ENCODE measurements at places on chromosomes 3 and 15. TPM values are rescaled to one million over a fixed set of nuclear protein-coding genes. Genes with fewer than 3 reads are reported as not detected.

Gene RLBP1
- not detected for total RNA-seq

Gene MEGF11
- total RNA-seq: 0.45 TPM

Gene NR1I2
- not detected for total RNA-seq

Gene FGF7
- not detected for total RNA-seq

Gene PYGO1
- total RNA-seq: 7.2 TPM

Gene ZDHHC3
- 46.9 TPM for total RNA-seq

Gene TGM5
- total RNA-seq: not detected
